Activated gamma-delta T cell treated with Interleukin-2 at 50 U/mL for 16 hours (primary cell): ENCODE measurements at places on chromosomes 12 and 14.

GRCh38 chr12:75981247-75982168 is 50.1 kb downstream of the PHLDA1 start:
- DNase-seq: no peak

GRCh38 chr14:36556811-36557433 is 25.5 kb downstream of the NKX2-8 start:
- no peak for DNase-seq

GRCh38 chr12:46318037-46318436 is 49.2 kb upstream of the SLC38A1 start:
- no peak for DNase-seq

DNA sequence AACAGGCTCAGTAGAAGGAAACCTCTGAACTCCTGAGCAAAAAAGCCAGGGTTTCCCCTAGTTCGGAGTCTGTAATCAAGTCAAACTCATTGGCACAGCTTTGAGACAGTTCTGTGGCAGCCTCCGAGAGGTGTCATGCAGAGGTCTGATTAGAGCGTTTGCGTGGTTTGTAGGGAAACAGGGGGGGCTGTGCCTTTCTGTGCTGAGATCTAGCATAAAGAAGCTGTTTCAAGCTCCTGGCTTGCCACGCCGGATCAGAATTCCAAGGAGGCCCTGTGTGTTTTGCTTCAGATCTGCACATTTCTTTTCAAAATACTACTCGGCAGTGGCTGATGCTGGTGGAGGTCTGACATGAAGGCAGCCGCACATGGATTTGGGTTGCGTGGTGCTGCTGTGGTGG is 1.7 kb downstream of the CABP1 start:
- no peak for DNase-seq

DNA sequence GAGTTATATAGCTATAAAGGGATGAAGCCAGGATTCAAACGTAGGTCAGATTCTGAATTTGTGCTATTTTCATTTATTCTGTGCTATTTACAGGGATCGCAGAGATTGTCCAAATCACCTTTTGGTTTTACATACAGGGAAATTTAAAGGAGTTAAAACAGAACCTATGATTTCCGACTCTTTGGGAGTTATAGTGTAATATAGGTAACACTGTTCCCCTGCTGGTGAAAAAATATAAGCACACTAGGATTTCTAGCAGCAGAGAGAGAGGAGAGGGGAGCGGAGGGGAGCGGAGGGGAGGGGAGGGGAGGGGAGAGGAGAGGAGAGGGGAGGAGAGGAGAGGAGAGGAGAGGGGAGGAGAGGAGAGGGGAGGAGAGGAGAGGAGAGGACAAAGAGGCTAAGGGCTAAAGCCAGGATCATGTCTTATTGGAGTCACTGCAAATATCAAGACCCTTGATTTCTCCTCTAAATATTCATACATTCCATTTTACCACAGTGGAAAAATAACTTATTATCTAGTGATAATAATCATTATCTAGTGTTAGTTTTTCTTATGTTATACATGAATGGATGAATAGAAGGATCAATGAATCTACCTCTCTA is 46.2 kb upstream of the KCNH5 start:
- no peak for DNase-seq

DNA sequence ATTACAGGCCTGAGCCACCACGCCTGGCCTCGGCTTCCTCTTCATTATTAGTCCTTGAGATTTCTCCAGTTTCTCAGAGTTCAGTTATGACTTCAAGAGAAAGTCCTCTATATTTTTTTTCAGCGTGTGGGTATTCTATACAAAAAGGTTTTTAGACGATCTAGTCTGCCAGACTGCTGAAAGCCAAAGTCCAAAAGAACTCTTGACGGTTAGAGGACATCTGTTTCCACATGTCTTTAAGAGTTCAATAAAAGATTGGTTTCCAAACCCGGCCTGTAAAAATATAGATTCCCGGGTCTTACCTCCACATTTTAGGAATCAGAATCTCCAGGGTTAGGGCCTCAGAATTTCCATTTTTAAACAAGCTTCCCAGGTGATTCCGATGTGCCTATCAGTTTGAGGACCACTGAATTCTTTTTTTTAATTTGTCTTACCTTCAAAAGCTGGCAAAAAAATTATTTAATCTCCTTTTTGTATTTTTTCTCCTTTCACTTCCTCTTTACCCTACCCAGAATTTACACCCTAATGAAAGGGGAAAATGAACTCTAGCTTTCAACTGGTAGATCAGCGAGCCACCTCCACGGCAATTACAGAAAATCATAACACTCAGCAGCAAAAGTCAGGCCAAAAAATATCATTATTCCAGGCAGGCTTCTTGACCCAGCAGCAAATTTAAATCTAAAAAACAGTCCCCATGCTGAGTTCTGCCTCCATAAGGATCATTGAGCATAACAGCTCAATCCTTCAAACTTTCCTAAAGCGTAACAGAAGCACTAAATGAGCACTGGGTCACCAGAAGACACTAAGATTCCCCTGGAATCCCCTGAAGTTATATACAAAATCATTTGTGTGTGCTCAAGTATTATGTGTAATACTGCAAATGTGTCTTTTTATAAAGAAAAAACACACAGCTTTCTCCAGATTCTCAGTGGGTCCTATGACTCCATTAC is 8.7 kb downstream of the NT5DC3 start:
- DNase-seq: no peak

DNA sequence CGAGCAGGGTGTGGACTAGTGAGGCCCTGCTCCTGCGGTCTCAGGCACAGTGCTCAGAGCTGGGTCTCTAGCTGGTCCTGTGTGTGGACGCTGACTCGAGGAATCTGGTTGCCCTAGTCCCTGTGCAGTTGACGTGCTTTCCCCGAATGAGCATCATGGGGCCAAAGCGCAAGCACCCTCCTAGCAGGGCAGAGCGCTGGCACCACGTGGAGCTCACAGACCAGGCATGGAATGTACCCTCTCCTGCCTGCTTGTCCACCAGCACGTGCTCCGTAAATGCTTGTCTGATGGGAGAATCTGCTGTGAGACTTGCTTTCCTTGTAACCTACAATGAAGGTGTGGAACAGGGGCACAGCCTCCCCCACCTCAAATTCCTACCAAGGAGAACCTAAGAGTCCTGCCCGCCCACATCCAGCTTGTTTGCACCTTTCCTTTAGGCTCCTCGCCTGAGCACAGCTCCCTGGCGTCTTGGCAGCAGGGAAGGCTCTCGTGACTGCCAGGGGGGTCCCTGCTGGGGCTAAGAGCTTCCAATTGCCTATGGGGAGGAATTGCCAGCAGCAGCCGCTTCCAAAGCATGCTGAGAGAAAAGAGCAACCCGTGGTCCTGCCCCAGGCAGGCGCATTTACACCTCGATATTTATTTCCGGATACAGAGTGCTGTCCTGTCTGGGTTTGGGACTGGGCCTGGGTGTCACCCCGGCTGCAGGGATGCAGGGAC is 125.0 kb downstream of the PIWIL1 start:
- no peak for DNase-seq

DNA sequence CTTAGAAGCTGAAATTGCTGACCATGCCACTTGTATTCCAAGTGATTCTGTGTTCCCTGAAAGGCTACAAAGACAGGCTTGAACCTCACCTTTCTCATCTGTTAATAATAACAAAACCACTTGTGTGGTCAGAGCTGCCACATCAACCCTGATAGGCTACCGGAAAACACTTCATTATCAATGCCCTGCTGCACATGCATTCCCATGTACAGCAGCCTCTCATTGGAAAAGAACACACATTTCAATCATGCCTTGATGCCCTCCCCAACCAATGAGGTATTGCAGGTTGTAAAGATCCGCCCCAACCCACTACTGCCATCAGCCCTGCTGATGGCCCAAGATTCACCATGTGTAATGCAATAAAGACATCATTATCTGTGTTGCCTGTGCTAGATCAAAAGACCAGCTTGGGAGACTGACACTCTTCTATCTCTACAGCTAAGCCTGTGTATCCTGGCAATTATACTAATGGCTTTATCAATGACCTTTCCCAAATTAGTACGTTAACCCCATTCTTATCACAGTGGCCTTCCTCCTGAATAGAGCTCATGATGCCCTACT is 2.8 kb downstream of the GPR19 start:
- DNase-seq: no peak

- DNase-seq: no peak
Observed at GRCh38 chr12:10119066-10119465, 10.9 kb downstream of the CLEC7A start.

DNA sequence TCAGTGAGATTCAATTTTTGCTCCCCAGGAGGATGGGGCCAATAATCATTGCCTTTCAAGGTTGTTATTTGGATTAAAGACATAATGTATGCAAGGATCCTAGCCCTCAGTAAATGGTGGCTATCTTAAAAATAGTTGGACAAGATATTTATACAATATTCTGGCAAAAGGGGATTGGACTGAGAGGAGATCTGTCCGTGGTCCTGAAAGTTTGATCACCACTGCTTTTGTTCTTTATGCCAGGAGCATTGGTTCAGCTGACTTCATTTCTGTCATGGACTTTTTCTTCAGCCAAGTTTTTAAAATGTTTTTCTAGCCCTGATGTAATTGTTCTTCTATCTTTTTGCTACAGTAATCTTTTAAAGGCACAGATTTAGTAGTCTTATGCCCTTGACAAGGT is 70.2 kb upstream of the TCL1A start:
- no peak for DNase-seq

DNA sequence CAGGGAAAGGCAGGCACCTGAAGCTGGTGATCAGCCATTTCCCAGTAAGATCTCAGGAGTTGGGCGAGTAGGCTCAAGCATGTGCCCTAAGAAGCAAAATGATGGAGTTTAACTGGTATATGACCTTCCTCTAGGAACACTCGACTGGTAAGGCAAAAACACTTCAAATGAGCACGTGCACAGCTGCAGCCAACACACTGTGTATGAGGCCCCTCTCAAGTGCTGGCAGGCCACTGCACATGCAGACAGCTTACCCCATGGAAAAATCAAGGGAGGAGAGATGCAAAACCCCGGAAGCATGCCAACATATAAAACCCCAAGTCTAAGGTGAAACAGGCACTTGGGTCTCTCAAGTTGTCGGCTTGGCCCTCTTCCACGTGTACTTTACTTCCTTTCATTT is 39.2 kb downstream of the TTLL5 start:
- DNase-seq: no peak

DNA sequence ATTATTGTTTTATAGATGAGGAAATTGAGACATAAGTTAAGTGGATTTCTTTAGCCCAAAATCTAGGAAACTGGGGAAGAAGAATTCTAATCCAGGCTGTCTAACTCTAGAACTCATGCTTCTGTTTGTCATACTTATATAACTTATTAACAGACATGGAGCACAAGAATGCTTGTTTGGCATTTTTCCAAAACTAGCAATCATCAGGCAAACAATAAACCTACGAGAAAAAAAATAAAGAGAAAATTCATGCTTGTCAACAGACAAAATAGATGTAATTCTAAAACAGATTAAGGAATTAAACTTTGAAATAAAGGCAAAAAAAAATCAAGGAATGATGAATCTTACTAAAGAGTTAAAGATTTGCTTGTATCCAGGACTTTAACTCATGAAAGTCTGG is 103.1 kb downstream of the METTL25 start:
- DNase-seq: no peak

DNA sequence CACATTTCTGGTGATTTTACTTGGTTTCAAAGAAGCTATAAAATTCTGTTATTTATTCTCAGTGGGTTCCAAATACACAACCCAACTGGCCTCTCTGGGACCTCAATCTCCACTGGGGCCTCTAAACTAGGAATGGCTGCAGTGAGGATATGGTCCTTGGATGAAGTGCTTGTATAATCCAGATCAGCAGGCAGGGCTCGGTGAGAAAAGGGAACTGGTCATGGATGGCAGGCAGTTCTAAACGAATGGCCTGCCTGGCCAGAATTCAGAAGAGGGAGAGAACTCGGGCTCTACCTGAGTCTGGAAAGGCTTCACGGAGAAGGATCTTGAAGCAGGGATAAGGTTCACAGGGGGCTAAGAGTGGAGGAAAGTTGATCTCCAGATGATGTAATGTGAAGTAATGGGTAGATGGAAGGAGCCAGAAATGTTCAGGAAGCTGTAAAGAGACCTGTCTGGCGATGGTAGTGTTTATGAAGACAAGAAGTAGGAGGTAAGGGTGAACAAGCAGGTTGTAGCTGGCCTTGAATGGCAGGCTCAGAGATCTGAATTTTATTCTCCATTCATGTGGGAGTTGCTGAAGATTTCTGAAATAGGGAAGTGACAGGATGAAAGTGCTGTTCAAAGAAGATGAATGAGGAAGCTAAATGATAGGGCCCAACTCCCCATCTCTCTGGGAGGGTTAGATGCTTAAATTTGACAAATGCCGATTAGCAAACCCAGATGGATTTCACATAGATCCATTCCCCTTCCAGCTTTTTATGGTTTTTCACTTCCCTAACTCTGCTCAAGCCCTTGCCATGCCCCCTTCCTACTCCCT is 31.5 kb upstream of the ANO6 start:
- no peak for DNase-seq

GRCh38 chr14:35285168-35286002 is 6.8 kb upstream of the PSMA6 start:
- no peak for DNase-seq

DNA sequence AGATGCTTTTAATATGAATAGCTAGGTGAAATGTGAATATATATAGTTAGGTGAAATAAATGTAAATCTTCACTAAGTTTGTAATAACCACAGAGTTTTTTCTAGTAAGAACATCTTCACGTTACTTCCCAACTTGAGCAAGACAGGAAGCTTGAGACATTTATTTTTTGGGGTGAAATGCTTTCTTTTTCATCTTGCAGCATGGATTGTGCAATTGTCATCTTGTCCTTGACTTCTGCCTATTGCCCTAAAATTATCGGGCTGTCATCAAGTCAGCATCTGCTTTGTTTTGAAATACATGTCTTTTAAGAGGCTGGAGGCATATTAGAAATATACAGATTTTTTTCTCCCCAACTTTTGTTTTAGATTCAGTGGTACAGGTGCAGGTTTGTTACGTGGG is 433.9 kb downstream of the PCNX1 start:
- no peak for DNase-seq

- DNase-seq: no peak
Observed at GRCh38 chr12:55659486-55660385, 23.0 kb downstream of the OR10P1 start.

GRCh38 chr14:75147423-75148071 is 20.7 kb upstream of the NEK9 start:
- no peak for DNase-seq

- no peak for DNase-seq
Observed at GRCh38 chr12:86230516-86231146, 25.6 kb downstream of the MGAT4C start.

DNA sequence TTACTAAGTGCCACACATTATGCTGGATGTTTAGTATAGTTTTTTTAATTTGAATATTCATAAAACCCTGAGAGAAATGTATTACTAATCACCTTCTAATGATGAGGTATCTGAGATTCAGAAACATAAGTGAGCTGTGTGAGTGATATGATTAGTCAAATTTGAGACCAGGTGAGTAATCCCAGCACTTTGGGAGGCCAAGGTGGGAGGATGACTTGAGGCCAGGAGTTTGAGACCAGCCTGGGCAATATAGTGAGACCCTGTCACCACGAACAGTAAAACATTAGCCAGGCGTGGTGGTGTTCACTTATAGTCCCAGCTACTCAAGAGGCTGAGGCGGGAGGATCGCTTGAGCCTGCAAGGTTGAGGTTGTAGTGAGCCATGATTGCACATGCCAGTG is 438.4 kb downstream of the RAD51B start:
- DNase-seq: no peak

GRCh38 chr14:102238131-102238530 is 66.8 kb downstream of the MOK start:
- DNase-seq: no peak
